ENCODE measurements at places on chromosomes 11 and 22.

DNA sequence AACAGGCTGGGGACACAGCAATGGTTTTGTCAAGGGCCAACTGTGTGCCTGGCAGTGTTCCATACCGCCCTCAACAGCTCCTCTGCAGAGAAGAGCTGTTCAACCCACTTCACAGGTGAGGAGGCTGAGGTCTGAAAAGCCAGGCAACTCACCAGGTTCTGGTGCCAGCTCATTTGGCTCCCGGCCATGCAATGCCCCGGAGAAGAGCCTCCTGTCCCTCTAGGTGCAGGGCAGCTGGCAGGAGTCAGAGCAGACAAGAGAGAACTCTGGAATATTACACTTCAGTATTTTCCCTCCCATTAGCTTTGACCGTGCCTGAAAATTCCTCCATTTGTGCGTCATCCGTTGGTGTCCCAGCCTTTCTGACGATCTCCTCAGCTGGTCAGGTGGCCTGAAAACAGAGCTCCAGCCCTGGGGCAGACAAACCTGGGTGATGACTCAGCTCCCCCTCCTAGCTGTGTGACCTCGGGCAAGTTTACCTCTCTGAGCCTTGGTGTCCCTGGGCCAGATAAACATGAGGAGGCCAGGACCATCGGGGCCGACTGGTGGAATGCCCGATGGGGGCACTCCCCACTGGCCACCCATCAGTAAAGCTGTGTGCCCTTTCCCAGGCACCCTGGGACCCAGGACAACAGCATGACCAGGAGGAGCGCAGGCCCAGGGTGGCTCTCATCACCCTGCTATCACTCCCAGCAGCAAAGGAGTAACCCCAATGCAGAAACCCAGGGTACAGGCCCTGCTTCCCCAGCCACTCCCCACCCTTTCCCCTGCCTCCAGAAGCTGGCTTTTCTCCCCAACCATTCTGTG lies 9.6 kb upstream of the C1QTNF6 start:
- DNase-seq = no peak

- no peak for DNase-seq
Observed at GRCh38 chr22:30868663-30869385, 99.8 kb downstream of the MORC2 start.

- no peak for DNase-seq
Observed at GRCh38 chr11:119092880-119093842, 8.5 kb downstream of the HMBS start.

GRCh38 chr11:132123854-132124835 lies 753.7 kb downstream of the NTM start:
- DNase-seq = no peak

DNA sequence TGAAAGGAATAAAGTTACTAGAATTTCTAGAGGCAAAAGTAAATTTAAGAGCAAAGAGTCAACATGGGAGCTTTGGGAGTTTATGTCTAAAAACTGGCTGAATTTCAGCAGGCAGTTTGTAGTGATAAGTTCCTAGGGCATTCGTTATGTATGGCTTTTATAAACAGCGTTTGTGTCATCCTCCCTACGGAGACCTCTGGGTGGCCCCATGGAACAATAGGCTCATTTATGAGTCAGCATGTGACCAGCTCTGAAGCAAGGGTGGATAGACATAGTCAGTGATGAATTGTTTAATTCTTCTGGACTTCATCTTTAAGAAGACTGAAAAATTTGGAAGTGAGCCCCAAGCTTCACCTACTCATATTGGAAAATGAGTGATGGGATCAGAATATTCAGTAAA lies 37.1 kb downstream of the SVIP start:
- no peak for DNase-seq

DNA sequence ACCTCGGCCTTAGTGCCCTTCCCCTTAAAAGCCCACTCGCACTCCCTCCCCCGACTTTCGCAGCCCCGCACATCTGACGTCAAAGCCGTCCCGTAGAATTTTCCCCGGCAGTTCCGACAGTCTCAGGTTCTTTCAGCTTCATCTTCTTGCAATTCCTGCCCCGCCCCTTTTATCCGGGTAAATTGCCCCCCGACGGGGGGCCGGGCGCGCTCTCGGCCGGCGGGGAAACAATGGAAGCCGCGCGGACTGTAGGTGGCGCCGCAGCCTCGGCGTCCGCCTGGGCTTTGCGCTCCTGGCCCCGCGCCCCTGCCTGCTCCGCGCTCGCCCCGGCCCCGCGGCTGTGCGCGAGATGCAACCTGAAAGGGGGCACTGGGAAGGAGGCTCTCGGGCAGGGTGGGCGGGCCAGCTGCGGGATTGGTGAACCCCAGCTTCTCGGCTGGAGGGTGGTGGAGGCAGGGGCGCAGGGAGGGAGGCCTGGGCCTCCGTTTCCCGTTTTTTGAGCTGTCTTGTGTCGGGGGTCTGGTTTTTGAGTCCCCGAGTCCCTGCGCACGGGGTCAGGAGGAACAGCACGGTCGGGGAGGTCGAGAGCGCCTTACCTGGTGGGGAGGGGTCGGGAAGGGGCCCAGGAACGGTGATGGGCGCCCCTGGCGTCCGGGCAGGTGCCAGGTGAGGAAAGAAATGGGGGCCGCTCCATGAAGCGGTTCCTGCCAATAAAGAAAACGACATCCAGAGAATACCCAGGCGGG lies 859 bp upstream of the FGF19 start:
- DNase-seq = no peak

DNA sequence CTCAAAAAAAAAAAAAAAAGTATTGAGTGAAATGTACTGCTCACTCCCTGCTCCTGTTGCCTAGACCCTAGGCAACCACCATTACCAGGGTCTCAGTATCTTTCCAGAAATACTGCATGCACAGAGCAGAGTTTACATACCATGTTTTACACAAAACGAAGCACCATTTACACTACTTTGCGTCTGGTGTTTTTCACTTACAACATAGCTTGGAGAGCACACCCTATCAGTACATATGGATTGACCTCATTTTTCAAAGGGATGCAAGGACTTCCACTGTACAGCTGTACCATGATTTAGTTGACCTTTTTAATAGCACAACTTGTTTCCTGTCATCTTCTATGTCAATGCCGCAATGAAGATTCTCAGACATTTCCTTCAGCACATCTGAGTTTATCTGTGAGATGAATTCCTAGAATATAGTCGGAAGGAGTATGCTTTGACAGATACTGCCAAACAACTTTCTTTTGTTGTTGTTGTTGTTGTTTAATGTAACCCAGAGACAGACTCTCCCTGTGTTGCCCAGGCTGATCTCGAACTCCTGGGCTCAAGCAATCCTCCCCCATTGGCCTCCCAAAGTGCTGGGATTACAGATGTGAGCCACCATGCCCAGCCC lies 6.1 kb downstream of the MYH9 start:
- no peak for DNase-seq

DNA sequence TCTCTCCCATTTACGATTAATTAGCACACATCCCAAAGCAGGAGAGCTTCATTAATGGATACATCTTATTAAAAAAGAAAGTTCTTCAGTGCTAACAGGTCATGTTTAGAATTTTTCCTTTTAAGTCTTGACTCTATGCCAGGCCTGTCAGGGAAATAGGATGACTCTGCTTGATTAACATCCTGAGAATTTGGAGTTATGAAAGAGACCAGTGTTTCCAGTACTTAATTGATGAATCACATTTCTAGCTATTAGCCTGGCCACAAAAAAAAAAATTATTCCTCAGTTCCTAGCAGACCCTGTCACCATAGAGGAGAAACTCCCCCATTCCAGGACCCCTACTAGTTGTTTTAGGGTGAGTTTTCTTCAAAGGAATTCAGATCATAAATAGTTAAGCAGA lies 23.6 kb upstream of the ME3 start:
- no peak for DNase-seq

DNA sequence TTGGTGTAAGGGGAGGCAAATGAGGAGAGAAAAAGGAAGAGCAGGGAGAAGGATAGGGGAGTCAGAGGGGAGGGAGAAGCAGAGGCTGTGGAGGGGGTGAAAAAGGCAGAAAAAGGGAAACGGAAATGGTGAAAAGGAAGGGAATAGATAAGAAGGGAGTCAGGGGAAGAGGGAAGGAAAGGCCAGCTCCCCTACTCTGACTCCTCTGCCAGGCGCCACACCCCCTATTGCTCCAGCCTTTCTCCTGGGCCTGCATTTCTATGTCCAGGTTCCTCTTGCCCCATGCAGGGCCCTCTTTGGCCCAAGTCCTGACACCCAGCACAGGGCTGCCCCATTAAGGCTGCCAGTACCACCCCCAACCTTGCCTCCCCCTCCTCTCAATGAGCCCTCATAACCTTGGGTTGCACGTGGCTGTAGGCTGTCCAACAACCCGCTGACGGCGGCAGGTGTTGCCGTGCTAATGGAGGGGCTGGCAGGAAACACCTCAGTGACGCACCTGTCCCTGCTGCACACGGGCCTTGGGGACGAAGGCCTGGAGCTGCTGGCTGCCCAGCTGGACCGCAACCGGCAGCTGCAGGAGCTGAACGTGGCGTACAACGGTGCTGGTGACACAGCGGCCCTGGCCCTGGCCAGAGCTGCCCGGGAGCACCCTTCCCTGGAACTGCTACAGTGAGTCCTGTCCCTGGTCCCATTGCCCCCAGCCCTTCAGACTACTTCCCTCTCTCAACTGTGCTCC lies 3.4 kb upstream of the NHERF4 start:
- no peak for DNase-seq

DNA sequence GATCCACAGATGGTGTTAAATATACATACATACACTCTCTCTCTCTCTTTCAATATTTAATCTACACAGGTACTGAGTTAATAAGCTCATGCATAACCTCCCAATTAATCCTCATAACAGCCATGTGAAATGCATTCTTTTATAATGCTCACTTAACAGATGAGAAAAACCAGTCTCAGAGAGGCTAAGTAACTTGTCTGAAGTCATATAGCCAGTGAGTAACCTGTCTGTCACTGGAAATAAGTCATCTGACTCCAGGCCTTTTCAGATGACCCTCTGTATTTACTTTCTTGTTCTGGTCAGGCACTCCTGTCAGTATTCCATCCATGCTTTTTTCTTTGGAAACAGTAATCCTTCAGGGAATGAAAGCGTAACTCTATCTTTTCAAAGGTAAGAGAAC lies 594.0 kb upstream of the TENM4 start:
- DNase-seq = no peak

DNA sequence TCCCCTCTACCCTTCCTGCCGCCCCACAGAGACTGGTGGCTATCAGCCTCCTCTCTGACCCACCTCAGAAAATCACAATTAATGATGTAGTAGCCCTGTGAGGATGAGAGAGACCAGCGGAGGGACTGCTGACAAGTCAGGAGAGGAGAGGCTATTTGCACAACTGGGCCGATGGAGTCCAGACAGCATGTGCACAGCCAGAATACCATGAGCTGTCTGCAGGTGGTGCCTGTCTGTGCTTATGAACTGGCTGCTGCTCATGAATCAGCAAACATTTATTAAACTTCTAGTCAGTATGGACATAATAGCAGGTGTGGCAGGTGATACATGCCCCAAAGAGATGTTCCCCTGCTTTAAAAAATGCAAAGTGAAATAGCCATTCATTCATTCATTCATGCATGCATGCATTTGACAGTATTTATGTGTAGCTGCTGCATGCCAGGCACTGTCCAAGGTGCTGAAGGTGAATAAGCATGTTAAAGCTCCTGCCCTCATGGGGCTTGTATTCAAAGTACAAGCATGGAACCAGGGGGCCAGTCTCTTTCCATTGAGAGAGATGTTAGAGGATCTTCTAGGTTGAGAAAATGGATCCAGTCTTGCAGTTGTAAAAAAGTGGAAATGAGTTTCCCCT lies 141.3 kb downstream of the GRIK4 start:
- no peak for DNase-seq

DNA sequence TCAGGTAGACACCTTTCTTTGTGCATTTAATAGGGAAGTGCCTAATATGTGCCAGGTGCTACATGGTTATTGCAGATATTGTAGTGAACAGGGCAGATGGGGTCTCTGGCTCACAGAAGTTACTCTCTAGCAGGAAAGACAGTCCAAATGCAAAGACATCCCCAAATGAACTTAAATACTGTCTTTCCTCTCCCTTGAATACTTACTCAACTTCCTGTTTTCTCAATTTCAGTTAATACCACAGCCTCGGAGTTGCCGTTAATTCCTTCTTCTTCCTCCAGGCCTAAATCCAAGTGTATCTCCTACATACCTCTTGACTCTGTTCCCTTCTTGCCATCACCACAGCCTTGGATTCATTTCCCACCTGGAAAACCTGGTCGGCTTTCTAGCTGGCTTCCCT lies 134.3 kb upstream of the SESN3 start:
- DNase-seq = no peak

GRCh38 chr11:132186699-132187098 lies 816.3 kb downstream of the NTM start:
- DNase-seq = no peak

- DNase-seq = no peak
Observed at GRCh38 chr22:26798462-26799065, 141.2 kb downstream of the MIAT start.

- DNase-seq = no peak
Observed at GRCh38 chr11:75276686-75277085, 36.1 kb downstream of the TPBGL start.

- DNase-seq = no peak
Observed at GRCh38 chr11:36409152-36409816, 100.8 kb downstream of the TRAF6 start.

DNA sequence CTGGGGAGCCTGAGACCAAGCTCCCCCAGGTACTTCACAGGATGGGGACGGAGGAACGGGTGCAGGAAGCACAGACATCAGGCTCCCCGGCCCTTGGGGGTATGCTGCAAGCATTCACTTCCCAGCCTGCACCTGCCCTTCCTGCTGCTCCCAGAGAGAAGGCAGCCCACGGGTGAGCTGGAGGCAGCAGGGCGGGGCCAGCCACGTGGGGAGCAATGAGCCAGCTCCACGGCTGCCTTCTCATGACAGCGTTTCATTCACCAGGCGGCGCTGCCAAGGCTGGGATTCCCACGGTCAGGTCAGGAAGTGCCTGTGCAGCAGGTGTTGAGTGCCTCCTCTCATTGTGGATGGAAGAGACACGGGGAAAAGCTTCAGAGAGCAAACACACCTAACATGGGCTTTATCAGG lies 14.5 kb upstream of the PHLDA2 start:
- no peak for DNase-seq

DNA sequence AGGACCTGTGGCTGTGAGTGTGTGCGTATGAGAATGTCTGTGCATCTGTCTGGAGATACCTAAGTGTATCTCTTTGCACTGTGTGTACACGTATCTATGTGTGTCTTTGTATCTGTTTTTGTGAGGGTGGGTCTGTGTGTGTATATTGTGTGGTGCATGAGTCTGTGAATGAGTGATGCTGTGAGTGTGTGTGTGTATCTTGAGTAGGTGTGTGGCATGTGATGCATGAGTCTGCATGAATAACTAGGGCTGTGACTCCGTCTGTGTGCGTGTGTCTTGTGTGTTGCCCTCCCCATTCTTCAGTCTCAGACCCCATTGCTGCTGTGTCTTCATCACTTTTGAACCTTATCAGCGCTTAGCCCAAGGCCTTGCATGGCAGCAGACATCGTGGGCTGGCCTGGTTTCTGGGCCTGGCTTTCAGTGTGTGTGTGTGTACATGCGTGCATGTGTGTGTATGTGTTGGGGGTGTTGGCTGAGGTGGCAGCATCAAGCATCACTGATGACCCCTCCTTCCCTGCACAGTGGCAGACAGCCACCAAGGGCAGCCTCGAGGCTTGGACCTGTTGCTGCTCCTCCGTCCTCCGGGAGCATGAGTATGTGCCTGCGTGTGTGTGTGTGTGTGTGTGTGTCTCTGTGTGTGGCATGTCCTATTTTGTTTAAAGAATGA lies 1.4 kb downstream of the SGSM1 start:
- DNase-seq = no peak
